HT-29 (cell line): ENCODE measurements at places on chromosomes 16 and 17.

GRCh38 chr16:17251496-17251895 lies 219.3 kb downstream of the XYLT1 start:
- DNase-seq: no peak

DNA sequence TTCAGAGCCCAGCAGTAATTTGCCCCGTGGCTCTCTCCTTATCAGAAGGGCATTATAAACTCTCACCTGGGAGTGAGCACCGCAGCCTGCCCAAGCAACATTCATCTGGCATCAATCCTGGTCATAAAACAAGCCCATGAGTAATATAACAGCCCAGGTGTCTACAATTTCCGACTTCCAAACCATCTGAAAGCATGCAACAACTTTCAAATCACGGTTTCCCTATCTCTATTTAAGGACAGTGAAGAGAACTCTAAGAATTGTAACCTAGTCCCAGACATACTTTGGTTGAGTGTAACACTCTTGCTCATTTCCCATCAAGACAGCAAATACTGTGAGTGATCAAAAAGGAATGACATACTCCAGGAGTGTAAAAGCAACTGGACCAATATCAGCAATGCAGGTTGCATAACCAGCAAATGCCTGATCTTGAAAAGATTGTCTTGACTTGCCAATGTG lies 487.4 kb upstream of the SOX9 start:
- peak; percentile 45 for DNase-seq

DNA sequence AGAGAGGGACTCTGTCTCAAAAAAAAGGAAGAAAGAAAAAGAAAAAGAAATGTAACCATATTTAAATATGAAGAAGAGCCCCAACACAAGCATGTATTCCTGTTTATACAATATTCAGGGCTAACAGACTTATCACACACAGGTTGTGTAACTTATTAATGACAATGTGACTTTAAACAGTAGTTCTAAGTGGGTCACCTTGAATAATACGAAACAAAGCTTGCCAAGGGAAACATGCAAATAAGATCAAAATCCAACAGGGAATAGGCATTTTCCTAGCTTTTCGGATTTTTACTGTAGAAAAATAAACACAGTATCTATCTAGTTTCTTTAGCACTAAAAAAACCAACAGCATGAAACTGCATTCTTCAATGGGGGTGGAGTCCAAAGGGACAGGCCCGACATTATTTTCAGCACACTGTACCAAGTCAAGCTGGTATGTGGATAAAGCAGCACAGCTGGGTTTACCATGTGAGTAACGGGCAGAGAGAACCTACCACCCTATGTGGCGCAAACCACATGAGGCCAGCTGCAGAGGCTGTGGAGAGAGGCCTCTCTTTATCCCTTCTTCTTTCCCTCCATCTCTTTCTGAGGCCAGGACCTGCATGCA lies 45.3 kb downstream of the TOM1L2 start:
- DNase-seq: no peak

GRCh38 chr17:60704170-60704569 lies 26.5 kb downstream of the BCAS3 start:
- no peak for DNase-seq

- no peak for DNase-seq
Measured at GRCh38 chr17:13996276-13996675, 73.0 kb upstream of the COX10 start.

DNA sequence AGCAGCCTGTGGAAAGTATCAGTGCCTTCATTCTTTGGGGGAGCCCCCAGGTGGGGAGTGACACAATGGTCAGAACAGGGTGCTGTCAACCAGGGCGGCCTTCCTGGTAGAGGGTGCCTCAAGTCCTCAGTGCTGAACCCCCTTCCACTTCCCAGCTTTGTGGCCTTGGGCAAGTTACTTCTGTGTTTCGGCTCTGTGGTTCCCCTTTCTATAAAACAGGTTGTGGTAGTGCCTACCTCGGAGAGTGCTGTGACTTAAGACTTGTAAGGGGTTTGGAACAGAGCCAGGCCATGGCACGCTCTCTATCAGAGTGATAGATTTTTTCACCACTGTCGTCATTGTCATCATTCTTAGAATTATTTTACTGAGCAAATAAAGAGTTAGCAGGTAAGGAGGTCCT lies 141.1 kb downstream of the CCDC182 start:
- DNase-seq: no peak

- peak; percentile 66 for DNase-seq
Measured at GRCh38 chr17:6666077-6666521, 14.5 kb downstream of the C17orf100 start.

DNA sequence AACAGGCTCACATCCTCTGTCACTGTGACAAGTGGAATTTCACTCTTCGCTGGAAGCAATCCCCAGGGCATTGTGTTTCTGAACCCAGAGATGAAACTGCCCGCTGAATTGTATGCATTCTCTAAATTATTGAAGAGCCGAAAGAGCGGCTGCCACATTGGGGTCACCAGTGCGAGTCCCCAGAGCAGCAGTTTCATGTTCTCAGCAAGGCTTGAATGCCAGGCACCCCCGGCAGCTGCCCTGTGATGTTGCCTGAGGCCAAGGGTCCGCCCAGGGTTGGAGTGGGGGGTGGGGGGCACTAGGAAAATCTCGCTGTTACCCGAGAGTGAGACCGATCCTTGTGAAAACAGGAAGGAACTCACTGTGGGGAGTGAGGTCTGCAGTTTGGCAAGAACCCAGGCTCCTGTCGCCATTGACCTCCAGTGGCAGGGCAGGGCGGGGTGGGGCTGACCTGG lies 20.7 kb upstream of the BCAR1 start:
- DNase-seq: no peak

DNA sequence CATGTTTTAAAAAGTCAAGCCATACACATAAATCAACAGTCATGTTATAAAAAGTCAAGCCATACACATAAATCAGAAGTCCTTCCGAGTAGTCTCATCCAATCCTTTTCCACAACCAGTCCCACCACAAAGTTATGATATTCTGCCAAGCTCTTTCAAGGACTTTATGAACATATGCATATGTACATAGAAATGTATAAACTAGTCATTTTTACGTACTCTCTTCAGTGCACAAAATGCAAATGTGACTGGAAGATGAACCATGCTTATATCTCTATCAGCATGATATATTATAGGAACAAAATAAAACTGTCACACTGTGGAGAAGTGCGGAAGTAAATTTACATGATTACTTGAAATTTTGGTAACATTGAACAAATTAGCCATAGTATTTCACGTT lies 200.9 kb downstream of the CNTNAP4 start:
- DNase-seq: no peak

GRCh38 chr17:62089334-62089733 lies 24.3 kb upstream of the MED13 start:
- DNase-seq: no peak

DNA sequence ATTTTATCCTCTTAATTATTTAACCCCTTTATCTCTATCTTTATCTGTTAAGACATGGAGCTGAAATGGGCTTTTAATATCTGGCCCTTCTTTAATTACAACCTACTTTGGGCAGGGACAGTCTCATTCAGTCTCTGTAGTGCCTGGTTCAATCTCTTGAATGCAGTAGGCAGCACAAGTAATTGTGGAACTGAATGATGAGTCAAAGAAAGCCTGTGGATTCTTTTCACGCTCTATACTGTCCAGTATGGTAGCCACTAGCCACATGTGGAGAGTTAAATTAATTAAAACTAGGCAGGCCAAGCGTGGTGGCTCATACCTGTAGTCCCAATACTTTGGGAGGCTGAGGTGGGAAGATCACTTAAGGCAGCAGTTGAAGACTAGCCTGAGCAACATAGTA lies 9.3 kb downstream of the BPTF start:
- no peak for DNase-seq

DNA sequence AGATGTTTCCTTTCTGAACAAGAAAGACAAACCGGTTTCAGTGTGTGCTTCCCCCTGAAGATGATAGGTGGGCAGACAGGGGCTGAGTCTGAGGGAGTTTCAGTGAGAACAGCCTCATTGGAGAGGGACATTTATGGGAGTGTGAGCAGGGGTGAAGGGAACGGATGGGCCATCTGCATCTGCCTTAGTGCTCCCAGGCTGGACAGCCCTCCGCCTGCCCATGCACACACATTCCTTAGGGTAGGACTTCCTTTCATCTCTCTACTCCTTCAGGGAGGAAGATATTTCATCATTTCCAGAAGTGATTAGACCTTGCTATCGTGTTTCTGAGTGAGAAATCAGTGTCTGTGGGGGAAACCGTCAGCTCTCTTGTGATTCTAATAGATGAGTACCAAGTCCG lies 3.8 kb downstream of the SHISA6 start:
- DNase-seq: no peak
